Esophagus mucosa (tissue), 1 donor: ENCODE measurements at places on chromosomes 2 and 18. TPM values are rescaled to one million over a fixed set of nuclear protein-coding genes. Genes with fewer than 3 reads are reported as not detected.

Gene TYMS
- 28.4 TPM for total RNA-seq

Gene ABCG5
- total RNA-seq = not detected

Gene CCDC85A
- total RNA-seq = 0.24 TPM

Gene QPCT
- 5.9 TPM for total RNA-seq

Gene CCDC68
- total RNA-seq = 1.5 TPM

Gene CRYBA2
- not detected for total RNA-seq

Gene ZSCAN30
- 5.9 TPM for total RNA-seq

Gene SLC4A5
- 0.56 TPM for total RNA-seq

Gene CCL20
- 2.8 TPM for total RNA-seq

Gene TNFRSF11A
- 5.7 TPM for total RNA-seq

Gene CEBPZ
- 30.8 TPM for total RNA-seq

Gene CROCC2
- 0.12 TPM for total RNA-seq

Gene FOXD4L1
- 0.16 TPM for total RNA-seq

Gene GKN1
- not detected for total RNA-seq

Gene DAPL1
- total RNA-seq = 179 TPM

Gene ZEB2
- total RNA-seq = 6.5 TPM

Gene SLC23A3
- 0.64 TPM for total RNA-seq

Gene STAT4
- 0.88 TPM for total RNA-seq

Gene CCDC195
- not detected for total RNA-seq

Gene DCDC2C
- total RNA-seq = not detected

Gene RAB27B
- total RNA-seq = 35.3 TPM

Gene GALNT14
- total RNA-seq = 26.7 TPM

Gene FTCDNL1
- total RNA-seq = 1.6 TPM

Gene RRM2
- total RNA-seq = 66.4 TPM

Gene TMEM178A
- total RNA-seq = 0.40 TPM
